ENCODE measurements at places on chromosomes 16 and 17. TPM values are rescaled to one million over a fixed set of nuclear protein-coding genes. Genes with fewer than 3 reads are reported as not detected.

ADAMTS18 gene
- total RNA-seq: not detected

- no peak for DNase-seq
Observed at GRCh38 chr16:83308414-83308813, 499.4 kb upstream of the HSBP1 start.

- DNase-seq: no peak
Observed at GRCh38 chr16:67013233-67013822, 15.6 kb upstream of the CBFB start.

DNA sequence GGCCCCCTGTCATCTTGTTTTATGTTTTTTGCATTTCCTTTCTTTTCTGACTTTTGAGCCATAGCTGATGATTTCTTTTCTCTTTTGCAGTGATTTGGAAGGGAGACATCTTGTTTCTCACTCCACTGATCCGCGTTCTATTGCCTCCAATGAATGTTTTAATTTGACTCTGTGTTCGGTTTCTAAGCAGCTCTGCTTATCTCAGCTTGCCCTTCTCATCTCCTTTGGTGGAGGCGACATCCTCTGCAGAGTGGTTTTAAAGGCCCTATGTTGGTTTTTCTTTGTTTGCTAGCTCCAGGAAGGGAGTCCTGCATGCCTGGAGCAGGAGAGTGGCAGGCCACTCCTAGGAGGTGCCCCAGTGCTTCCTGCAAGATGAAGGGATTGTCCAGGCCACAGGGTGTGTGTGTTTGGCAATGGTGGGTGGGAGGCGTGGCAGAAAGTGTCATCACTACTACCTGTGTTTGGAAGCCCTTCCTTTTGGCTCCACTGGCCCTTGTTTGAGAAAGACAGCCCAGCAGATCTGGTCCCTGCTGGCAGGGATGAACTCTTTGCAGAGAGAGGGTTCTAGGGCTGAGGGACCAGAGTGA is 13.6 kb downstream of the SMPD3 start:
- DNase-seq: no peak

DNA sequence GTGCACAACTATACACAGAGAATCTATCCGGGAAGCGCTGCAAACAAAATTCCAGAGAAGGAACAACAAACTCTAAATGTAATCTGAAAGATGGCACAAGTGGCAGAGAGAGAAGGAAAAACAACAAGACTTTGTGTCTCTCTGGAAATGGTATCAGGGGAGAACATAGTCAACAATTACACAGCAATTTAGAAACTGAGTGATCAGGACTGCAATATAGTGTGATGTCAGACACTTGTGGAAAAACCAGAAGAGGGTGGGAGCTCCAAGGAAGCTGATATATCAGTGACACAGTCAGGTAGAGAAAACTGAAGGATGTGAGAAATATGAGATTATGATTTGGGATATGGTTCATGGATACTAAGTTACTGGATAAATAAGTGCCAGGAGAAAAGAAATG is 8.2 kb downstream of the ZNF19 start:
- DNase-seq: no peak

- DNase-seq: no peak
Observed at GRCh38 chr17:69404399-69404798, 10.1 kb upstream of the MAP2K6 start.

DNA sequence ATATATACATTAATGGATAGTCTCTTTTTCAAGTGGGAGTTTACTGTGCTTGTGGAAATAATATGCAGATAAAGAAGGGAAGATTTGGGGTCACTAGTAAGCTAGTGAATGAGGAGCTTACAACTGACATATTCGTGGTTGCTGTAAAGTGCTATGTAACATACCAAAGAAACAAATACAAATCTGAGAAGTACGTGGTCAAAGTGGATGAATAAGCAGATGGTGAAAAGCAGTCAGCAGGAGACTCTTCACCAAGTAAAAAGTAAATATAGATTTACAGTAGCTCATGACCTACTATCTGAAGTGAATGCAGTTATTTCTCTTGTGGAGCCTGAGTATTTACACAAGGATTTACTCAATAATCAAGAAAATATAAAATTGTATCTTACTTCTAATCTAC is 136.6 kb upstream of the ELAC2 start:
- no peak for DNase-seq

PLA2G10 gene
- not detected for total RNA-seq

LGALS9B gene
- total RNA-seq: 1.7 TPM

DNA sequence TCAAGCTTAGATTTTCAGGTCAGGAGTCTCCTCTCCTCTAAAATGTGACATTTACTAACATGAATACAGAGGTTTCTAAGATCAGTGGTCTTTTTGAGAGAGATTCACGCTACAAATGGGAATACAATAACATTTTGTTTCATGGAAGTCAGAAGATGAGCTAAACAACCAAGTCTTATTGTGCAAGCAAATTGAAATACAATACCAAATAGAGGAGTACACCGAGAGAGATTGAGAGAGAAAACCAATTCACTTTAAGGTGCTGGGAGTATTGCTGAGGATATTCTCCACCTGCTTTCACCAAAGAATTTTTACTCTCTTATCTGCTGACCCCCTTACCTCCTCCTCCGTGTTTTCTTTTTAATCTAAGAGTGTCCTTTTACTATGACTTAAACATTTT is 11.5 kb downstream of the VEZF1 start:
- DNase-seq: no peak

DNA sequence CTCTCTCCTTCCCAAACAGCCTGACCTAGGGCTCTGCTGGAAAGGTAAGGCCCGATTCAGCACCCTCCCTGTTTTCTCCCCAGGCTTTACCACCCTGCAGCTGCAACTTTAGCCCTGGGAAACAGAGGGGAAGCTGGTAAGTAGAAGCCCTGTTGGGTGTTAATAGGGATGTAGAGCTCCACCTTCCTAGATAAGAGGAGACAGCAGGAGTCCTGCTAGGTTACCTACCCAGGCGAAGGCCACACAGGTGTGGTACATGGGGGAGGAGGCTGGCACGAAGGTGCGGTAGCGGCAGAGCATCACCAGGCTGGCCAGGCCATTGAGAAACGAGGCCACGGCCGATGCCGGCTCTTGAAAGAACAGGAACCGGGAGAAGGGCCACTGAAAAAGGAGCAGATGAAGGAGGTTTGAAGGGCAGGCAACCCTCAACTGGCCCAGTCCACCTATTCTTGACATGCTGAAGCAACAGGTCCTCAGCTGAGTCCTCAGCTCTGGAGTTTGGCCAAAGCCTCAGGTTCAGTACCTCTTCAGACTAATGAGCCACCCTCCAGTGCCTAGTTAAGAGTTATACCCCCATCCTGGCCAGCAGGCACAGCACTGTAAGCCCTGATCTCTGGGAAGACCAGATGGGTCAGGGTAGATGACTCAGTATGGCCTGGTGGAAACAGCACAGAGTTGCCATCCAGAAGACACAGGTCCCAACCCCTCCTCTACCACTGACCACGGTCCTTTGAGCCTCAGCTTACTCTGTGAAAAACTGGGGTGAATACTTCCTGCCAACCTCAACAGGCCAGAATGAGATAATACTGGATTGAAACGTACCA is 3.3 kb downstream of the PGAP3 start:
- no peak for DNase-seq
